ENCODE measurements at places on chromosomes 3 and 15.

- no peak for DNase-seq
These were observed 613.8 kb upstream of the TBL1XR1 start for GRCh38 chr3:177811112-177811511.

DNA sequence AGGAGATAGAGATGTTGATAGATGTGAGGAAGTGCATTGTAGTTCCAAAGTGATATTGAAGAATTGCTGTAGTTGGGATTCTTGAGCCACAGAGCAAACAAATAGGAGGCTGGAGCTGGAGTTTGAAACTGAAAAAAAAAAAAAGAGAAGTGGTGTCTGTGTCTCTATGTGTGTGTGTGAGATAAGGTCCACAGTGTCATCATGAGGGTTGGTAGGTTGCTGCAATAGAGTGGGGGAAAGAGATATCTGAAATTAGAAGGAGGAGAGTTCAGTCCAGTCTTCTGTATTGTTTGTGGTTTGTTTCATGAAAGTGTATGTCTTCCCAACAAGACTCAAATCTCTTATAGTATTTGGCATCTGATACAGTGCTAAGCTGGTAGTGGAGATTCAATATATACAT lies 37.3 kb upstream of the CACNA1D start:
- peak; percentile 20 for DNase-seq

DNA sequence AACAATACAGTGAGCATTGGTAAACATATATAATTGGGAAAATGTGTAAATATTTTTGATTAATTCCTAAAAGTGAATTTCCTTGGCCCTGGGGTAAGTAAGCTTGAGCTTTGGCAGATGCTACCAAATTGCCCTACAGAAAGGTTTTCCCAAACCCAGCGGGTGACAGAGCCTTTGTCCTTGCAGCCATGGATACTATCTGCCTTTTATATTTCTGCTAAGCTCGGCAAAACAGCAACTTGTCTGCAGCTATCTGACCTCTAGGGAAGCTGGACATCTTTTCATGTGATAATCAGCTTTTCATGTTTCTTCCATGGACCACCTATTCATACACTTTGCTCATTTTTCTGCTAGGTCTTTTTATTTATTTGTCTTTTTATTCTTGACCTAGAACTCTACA lies 64.7 kb upstream of the SEC22A start:
- DNase-seq: no peak

GRCh38 chr3:159831466-159831865 lies 157.2 kb upstream of the IL12A start:
- DNase-seq: no peak

DNA sequence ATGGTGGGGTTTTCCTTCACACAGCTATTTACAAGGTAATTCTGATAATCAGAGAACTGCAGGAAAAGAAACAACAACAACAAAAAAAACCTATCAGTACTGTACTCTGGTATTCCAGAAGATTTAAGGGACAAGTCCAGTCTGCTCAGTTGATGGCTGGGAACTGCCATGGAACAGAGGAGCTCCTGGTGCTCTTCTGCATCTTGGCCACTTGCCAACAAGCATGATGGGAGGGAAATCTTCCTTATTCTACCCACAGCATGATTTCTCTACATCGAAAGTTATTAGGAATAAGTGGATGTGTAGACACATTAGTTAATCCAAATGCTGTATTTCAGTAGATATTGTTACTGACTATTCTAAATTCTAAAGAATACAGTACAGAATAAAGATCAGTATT lies 51.7 kb downstream of the RASGRP1 start:
- DNase-seq: peak; percentile 39

- DNase-seq: no peak
These were observed 521.9 kb upstream of the PROK2 start for GRCh38 chr3:72306800-72307341.

GRCh38 chr3:10454907-10455544 lies 50.4 kb downstream of the ATP2B2 start:
- DNase-seq: no peak

GRCh38 chr3:146625186-146625775 lies 20.1 kb upstream of the PLSCR5 start:
- no peak for DNase-seq

DNA sequence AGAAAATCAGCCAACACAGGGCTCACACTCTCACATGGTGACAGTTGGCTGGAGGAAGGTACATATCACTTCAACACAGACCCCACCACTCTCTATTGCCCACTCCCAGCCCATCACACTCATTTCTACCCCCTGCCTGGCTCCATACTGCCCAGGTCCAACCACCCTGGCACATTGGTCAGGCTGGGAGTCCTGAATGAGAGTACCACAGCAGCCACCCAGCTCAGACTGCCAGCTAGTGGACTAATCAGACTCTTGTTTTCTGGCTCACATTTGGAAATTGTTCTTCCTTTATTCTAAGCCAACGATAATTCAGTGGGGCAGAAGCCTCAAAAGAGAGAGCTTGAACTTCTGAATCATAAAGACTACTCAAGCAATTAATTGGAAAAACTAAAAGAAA lies 20.0 kb downstream of the MRPL46 start:
- no peak for DNase-seq

GRCh38 chr15:62503451-62503850 lies 338.4 kb upstream of the C2CD4B start:
- DNase-seq: no peak

DNA sequence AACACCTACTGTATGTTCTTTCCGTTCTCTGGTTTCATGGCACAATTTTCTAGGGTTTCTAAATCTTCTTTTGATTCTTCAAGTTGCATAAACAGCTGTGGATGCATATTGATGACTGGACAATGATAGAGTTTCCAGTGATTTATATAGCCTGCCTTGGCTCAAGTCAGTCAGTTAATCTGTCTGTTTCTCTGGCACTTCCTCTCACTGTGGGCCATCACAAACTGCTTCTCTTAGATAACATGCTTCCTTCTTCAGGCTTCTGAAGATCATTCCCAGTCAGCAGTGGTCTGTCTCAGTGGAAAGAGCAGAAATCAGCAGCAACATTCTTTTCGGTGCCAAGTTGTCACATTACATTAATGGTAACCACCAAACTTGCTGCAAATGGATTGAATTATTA lies 207.2 kb downstream of the RYR3 start:
- no peak for DNase-seq

- no peak for DNase-seq
These were observed 164.3 kb downstream of the MCTP2 start for GRCh38 chr15:94395640-94396039.

DNA sequence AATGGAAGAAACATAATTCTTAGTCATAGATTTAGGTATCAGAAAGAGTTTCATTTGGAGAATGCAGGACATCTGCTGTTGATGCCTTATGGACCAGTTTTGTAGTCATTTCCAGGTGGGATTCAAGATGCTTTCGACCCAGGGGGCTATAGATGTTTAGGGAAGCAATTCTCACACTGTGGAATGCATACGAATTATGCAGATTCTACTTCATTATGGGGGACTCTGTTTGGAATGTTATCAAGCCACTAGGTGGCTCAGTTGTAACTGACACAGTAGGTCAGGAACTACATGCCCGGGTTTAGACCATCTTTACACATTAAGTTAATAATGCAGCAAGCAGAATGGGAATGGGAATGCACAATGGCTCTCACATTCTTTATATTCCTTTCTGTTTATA lies 1359.8 kb downstream of the ZPLD1 start:
- DNase-seq: no peak

DNA sequence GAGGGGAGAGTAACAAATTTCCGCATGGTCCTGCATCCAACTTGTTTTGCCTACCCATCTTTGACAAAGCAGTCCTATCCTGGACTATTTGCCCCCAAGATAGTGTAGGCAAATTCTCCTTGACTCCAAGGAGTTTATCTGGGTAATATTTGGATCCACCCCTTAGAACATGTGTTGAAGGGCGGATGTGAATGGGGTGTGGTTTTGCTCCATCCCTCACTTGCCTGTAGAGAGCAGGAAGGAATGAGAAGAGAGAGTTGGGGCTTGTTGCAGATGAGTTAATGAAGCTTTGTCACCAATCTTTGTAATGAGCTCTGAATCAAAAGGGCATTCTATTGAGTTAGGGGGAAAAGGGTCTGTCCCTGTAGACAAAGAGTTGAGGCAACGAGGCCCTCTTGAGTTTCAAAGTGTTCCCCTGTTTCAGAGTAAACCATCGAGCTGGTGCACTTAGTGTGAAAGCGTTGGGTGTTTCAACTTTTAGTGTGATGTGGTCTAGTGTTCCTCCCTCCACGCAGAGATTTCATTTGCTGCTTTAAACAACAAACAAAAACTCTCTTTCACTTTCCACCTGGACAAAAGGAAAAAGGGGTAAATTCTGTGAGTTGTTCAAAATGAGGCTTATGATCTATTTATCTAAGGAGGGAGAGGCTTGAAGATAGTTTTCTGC lies 42.2 kb upstream of the PPARG start:
- no peak for DNase-seq

DNA sequence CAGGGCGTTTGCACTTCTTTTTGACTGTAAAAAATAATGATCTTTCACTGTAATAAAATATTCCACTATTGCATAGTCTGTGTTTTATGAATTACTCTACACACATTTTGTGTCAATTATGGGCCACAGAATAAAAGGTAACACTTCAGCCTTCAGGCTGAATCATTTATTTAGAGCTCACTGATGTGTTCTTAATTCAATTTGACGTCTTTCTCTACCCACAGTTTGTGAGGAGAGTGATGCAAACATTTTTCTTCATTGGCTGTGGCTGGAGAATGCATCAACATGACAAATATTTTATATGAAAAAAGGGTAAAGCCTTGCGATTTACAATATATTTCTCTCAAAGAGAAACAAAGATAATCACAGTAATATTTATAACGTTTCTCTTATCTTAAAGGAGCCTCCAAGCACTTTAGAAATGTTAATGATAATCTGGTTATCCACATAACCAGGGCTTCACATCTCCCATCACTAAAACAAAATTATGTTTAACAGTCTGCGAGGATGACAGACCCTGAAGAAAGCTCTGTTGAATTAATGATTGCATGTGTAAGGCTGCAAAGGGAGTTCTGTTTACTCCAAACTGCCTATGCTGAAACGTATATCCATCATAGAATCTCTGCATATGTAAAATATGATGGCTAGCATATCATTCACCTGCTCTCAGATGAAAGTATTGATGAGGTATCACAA lies 951.3 kb downstream of the ZPLD1 start:
- no peak for DNase-seq

DNA sequence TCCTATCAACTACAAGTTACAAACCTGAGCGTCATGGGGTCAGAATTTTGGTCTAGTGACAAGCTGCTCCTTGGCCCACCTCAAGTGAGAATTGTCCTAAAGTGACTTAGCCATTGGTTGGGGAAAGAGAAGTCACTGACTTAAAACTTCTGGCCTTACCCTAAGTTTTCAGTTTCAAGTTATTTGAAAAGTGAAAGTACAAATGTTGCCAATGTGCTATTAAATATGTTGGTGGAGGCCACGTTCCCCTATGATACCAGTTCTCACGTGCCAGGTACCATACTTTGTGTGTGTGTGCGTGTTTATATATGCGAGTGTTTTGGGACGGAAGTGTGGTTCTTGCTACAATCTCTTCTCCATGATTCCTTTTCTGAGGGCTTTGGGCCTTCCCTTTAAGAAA lies 22.6 kb upstream of the RASGRP1 start:
- DNase-seq: no peak

DNA sequence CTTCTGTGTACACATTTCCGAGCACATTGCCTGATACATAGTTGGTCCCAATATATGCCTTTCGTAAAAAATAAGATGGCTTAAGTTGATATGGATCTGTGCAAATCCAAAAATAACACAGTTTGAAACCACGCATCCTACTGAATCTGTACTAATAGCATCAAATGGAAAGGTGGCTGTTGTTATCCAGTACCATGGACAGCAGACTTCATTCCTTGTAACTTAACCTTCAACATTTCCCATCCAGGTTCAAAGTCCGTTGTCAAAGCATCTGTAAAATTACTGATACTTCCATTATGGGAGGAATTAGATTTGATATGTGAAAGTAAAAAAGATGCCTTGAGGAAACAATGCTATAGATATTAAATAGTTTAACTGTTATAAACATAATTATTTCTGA lies 65.5 kb upstream of the C3orf49 start:
- no peak for DNase-seq

GRCh38 chr3:61765157-61765876 lies 203.9 kb downstream of the PTPRG start:
- no peak for DNase-seq

GRCh38 chr3:188853856-188854771 lies 317.7 kb upstream of the TPRG1 start:
- no peak for DNase-seq

- DNase-seq: no peak
These were observed 30.8 kb upstream of the ADGRG7 start for GRCh38 chr3:100578646-100579045.

GRCh38 chr3:33808559-33808958 lies 10.1 kb downstream of the PDCD6IP start:
- no peak for DNase-seq

- no peak for DNase-seq
These were observed 36.2 kb upstream of the AADACL2 start for GRCh38 chr3:151697496-151697895.

DNA sequence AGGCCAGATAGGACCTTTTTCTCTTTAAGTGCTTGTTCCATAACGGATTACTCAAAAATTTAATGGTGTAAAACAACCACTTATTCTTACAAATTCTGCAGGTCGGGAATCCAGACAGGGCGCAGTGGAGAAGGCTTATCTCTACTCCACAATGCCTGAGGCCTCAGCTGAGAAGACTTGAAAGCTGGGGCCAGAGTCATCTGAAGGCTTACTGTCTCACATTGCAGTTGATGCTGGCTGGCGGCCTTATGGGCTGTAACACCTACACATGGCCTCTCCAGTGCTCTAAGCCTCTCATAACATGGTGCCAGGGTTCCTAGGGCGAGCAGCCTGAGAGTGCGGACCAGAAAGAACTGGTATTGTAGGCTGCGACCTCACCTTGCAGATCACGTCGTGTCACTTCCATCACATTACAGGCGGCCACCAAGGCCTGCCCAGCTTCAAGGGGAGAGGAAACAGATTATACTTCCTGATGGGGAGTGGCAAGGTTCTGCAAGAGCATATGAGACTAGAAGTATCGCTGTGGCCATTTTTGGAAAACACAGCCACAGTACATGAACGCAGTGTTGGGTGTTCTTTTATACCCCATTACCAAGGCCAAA lies 32.4 kb downstream of the CMTM7 start:
- DNase-seq: no peak

- peak; percentile 10 for DNase-seq
These were observed 13.7 kb upstream of the TLE3 start for GRCh38 chr15:70111203-70112073.

DNA sequence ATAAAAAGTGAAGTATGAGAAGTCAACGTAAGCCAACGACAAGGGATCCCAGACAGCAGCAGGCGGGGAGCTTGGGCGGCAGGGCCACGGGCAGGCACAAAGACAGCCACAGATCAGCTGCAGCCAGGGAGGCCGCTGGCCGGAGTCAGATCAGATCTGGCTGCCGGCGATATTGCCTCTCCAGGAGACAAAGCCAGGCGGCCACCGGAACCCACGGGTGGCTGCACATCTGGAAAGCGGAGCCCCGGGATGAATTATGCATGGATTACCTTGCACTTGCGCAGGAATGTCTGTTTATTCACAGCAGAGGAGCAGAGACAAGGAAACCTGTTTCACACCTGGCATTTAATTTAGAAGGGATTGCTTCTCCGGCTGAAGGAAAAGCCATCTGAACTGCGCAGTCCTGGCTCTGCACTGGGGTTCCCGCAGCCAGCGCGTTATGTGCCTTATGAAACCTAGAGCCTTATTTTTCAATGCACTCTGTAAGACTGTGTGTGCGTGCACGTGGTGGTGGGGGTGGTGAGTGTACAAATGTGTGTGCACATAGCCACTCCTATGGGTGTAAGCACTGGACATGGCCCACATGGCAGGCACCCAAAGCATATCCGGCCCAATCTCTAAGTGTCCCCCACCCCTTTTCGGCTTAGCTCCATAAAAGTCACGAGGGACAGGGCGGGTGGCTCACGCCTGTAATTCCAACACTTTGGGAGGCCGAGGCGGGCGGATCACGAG lies 427.8 kb upstream of the MCTP2 start:
- no peak for DNase-seq
